RPMI8226 (cell line): ENCODE measurements at places on chromosomes 7 and 10.

DNA sequence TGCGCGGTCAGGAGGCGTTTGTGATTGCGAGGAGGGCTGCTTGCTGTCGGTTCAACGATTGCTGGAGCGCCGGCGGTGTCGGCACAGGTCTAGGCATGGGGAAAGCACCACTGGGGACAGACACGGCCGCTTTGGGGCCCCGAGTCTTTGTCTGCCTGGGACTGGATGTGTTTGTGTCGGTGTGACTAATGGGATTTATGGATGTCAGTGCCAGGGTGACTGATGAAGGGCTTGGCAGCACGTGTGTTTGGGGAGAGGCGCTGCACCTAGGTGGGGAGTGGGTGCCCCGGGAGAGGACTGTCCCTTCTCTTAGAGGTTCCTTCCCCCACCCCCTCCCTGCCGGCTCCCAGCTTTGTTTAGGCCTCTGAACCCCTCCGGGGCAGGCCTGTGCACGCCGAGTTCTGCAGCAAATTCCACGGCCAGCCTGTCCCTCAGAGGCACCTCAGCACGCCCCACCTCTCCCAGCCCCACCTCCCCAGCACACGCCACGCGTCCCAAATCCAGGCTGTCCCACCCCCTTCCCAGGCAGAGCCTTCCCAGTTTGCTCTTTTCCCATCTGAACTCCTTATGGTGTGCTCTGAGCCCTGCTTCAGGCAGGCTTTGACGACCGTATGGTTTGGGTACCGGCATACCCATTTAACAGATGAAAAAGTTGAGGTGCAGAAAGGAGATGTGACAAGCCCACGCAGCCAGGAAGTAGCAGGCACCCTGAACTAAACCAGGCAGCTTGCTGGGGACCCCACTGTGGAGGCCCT lies 6.4 kb upstream of the TNRC18 start:
- peak; percentile 29 for DNase-seq

GRCh38 chr10:53469383-53469782 lies 696.8 kb upstream of the MBL2 start:
- DNase-seq = no peak

- DNase-seq = no peak
These were observed 34.6 kb upstream of the ST7 start for GRCh38 chr7:116918704-116919103.

DNA sequence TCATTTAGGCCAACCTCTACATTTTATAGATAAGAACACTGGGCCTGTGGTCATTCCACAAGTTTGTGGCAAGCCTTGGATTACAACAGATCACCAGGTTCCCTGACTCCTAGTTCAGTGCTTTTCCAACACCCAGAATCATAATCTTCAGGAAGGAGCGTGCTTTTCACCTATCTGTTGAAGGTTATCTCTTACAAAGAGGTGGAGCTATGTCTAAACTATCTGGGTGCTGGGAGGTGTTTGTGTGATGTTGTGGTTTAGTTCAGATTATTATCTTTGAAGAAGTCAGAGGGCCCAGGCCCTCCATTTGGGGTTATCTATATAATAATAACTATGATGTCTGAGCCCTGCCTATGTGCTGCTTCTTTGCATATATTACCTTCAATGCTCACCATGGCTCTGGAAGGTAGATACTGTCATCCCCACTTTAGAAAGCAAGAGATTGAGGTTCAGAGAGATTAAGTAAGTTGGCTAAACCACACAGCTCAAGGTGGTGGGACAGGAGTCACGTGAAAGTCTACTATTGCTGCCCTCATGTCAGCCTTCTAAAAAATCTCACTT lies 24.0 kb downstream of the IL2RA start:
- DNase-seq = no peak

DNA sequence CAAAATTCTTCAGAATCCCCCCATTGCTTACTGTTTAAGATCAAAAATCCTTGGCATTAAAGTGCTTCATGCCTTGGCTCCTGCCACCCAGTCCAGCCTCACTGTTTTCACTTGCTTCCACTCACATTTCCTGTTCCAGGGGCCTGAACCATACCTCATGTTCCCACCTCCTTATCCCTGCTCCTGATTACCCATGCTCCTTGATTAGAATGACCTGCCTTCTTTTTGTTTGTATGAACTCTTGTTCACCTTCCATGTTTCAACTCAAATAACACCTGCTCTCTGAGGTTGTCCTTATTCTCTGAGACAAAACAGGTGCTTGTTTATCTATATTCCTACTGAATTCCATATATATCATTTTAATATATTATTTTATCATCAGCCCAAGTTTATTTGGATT lies 77.1 kb upstream of the VSTM2A start:
- no peak for DNase-seq

DNA sequence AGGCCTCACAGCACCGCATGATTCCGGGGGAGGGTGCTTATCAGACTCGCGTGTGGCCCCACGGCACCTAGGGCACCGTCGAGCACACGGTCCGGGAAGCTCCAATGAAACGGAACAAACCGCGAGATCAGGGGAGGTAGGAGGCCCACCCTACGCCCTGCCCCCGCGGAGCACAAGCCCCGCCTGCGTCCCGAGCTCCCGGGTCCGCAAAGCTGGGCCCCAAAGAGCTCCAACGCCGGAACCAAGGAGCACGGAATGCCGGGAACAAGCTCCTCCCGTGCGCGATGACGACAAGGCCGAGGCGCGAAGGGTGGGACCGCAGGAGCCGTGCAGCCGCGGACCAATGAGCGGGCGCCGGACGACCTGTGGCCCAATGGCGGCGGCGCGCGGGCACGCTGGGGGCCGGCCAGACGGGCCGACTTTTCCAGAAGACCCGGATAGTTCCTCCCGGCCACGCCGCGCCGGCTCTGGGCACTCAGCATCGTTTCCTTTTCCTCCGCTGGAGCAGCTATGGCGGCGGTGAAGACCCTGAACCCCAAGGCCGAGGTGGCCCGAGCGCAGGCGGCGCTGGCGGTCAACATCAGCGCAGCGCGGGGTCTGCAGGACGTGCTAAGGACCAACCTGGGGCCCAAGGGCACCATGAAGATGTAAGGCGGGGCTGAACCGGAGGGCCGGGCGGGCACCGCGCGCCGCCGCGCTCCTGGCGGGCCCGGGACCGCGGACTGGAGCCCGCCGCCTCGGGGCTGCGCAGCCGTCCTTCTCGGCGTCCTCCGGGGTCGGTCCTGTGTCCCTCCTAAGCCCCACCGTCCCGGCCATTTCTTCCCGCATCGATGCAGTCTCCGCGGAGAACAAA lies at the start of the genes CCT6A and PSPH:
Gene CCT6A, plus strand, starts transcription at position 427 of the 853 bp plus-strand sequence. Its CDS starts 84 bp downstream, at position 511.
Gene PSPH, minus strand, starts transcription at position 106 of the 853 bp plus-strand sequence. CDS start 30,232 bp downstream, outside the sequence.
- peak; percentile 97 for DNase-seq

- no peak for DNase-seq
These were observed 121.2 kb upstream of the PRKCQ start for GRCh38 chr10:6701289-6701688.

DNA sequence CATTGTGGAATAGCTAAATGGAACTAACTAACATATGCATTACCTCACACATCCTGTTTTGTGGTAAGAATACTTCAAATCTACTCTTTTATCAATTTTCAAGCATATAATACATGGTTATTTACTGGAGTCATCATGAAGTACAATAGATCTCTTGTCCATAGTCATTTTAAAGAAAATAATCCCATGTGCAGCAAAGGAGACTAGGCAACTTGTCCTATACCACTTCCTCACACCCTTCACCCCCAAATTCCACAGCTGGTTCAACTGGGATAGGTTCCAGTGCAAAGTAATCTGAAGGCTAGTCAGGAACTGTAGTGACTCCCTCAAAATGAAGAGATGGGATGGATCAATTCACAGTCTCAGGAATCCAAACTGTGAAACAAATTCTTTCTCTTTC lies 176.1 kb downstream of the SGMS1 start:
- no peak for DNase-seq

GRCh38 chr7:32179567-32179966 lies 109.4 kb upstream of the PDE1C start:
- no peak for DNase-seq

DNA sequence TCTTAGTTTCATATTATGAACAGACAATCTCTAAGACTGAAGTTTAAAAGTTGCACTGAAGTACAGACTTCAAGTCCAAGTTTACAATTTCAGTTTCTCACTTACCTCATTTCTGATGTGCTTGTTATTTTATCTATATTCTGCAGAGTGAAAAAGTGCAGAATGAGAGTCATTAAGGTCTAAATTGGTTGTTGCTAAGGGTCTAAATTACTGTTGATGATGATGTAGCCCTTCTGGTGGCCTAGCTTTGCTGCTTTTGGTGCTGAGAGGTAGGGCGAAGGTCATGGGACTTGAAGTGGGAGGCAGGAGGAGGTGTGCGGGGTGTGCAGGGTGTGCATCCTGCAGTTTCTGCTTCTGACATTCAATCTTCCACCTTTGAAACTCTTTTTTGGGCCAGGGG lies 38.8 kb upstream of the NRP1 start:
- no peak for DNase-seq

- DNase-seq = no peak
These were observed 14.5 kb downstream of the SLF2 start for GRCh38 chr10:100927266-100927665.

DNA sequence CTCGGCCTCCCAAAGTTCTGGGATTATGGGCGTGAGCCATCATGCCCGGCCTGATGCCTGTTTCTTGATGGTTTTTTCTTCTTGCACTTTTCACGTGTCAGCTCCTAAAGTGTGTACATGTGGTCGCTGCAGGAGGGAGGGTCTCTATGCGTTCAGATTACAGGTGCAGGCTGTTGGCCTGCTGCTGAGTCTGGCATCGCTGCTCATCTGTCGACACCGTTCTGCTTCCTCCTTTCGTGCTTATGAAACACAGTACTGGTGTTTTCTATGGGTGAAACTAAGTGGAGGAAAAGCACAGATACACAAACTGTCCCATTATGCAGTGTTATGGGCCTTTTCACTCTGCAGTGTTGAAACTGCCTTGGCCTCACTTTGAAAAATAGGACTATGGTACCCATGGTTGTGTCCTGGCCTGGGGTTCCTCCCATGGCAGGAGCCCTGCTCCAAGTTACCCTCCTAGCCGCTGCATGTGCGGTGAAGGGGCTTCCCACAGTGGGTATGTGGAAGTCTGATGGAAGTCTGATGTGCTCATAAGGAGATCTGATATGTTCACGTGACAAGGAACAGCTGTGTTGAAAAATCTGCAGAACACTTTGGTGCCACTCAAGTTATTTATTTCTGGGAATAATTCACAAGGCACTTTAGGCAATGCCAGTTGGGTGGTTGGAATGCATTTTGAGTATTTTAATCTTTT lies 23.5 kb downstream of the OGDH start:
- peak; percentile 89 for DNase-seq

GRCh38 chr10:71998840-71999194 lies 34.6 kb downstream of the CHST3 start:
- no peak for DNase-seq

DNA sequence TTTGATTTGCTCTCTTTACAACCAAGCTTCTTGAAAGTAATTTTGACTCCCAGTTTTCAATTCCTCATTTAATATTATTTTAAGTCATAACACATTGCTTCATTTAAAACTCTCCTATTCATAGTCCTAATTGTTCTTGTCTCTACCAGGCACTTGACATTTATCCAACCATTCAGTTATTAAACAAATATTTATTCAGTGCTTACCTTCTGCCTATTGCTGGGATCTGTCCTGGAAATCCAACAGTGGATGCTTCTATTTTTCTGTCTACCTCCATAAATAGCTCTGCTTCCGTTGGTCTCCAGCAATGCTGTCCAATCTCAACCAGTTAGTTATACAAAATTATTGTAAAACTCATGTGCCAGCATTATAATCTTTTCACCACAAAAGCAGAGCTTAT lies 615.1 kb downstream of the ZWINT start:
- DNase-seq = no peak

DNA sequence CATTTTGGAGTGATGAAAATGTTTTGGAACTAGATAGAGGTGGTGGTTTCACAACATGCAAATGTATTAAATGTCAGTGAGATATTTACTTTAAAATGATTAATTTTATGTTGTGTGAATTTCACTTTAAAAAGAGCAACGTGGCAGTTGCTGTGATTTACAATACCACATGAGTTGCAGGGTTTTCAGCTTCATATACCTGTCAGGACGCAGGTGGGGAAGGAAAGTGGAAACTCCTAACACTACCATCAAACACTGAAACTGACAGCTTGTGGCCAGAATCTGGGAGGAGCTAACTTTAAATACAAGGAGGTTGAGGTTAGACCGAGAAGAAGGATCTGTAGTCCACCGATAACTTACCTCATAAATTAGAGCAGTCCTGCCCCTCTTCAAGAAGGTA lies 168.9 kb upstream of the TMEM72 start:
- peak; percentile 66 for DNase-seq

GRCh38 chr7:122257056-122257455 lies 47.5 kb downstream of the FEZF1 start:
- DNase-seq = no peak

DNA sequence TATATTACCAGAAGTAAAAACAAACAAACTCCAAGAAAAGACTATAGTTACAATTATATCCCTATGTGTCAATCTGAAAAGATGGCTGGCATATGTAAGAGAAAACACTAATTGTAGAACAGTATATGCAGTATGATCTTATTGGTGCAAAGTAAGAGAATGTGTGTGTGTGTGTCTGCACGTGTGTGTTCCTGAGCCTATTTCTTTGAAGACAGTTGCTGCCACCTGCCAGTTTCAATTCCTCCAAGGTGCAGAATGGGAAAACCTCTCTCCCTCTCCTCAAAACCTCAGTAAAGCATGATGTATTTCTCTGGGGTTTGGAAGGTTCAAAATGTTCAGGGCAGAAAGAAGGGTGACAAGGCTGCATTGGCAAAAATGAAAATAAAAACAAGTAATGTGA lies 8.8 kb upstream of the SFTPA1 start:
- peak; percentile 68 for DNase-seq

DNA sequence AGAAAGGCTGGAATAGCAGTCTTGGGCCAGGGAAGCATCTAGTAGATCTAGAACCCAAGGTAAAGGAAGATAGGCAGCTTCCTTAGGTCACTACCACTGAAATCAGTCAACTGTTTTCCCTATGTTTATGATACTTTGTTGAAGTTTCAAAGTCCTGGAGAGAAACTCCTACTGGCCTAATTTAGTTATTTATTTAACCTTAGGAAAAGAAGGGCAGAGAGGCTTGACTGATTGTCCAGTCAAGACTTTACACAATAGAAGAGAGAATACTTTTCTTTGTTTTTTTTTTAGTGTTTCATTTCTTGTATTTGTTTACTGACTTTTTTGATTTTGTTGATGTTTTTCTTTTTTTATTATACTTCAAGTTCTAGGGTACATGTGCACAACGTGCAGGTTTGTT lies 138.9 kb upstream of the PHYHIPL start:
- DNase-seq = no peak

- no peak for DNase-seq
These were observed 354.6 kb downstream of the LRRTM3 start for GRCh38 chr10:67280405-67280804.

- no peak for DNase-seq
These were observed 49.5 kb upstream of the ZNF746 start for GRCh38 chr7:149547126-149547525.
